ENCODE measurements at places on chromosomes 1 and 21. TPM values are rescaled to one million over a fixed set of nuclear protein-coding genes. Genes with fewer than 3 reads are reported as not detected.

Gene FAM110D
- total RNA-seq: not detected

Gene SPRR4
- not detected for total RNA-seq

Gene PTAFR
- total RNA-seq: not detected

Gene CFAP141
- total RNA-seq: not detected

Gene NPHS2
- total RNA-seq: not detected

Gene IL19
- not detected for total RNA-seq

Gene S100A7
- total RNA-seq: not detected

Gene LEPROT
- total RNA-seq: 74.2 TPM

Gene DHDDS
- total RNA-seq: 41.2 TPM

Gene ALX3
- not detected for total RNA-seq

Gene PTGER3
- total RNA-seq: not detected

Gene TRIM33
- total RNA-seq: 17.6 TPM

Gene C1orf115
- total RNA-seq: 0.75 TPM

Gene OTUD7B
- 11.2 TPM for total RNA-seq

Gene EFNA1
- total RNA-seq: 14.2 TPM

Gene CCDC185
- not detected for total RNA-seq

Gene KLHDC9
- 2.6 TPM for total RNA-seq

Gene ZMPSTE24
- total RNA-seq: 36.6 TPM

Gene TMEM81
- 0.50 TPM for total RNA-seq

Gene SPATA46
- not detected for total RNA-seq

Gene CHIA
- not detected for total RNA-seq

Gene ZBTB37
- 3.6 TPM for total RNA-seq

Gene FCAMR
- not detected for total RNA-seq

All from cardiac ventricle fibroblast (primary cell).